ENCODE measurements at places on chromosomes 16 and 17.

DNA sequence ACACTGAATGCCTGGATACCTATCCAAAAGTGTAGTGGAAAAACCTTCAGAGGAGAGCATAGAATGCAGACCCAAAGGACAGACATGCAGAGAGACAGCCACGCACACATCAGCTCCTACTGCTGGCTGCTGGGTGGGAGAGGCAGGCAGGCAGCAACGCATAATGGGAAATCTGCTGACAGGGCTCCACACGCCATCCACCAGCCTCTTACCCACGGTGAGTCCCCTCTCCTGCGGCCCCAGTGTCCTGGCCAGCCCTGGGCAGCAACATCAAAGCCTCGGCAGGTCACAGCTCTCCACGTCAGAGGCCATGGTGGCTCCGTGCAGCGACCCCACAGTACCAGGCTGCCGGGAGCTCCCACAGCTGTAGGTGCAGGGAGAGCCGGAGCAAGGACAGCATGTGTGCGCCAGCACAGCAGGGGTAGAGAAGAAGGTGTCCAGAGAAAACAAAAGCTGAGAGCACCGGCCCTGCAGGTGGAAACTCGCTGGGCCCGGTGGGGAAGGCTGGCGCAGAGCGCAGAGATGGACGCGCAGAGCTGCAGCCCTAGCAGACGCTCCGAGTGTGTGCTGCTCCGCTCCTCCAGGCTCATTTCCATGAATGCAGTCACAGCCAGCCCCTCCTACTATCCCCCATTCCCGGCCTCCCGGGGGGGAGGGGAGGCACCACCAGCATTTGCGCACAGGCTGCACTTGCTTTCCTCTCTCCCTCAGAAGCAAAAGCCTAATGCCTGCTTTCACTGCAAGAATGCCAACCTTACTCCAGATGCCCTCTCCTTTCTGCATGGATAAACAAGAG lies 58.9 kb downstream of the CYTH1 start:
- DNase-seq: no peak

- no peak for DNase-seq
These were observed 20.1 kb downstream of the ZNF276 start for GRCh38 chr16:89741342-89742014.

GRCh38 chr17:3503285-3503684 lies 27.5 kb downstream of the ASPA start:
- DNase-seq: no peak

DNA sequence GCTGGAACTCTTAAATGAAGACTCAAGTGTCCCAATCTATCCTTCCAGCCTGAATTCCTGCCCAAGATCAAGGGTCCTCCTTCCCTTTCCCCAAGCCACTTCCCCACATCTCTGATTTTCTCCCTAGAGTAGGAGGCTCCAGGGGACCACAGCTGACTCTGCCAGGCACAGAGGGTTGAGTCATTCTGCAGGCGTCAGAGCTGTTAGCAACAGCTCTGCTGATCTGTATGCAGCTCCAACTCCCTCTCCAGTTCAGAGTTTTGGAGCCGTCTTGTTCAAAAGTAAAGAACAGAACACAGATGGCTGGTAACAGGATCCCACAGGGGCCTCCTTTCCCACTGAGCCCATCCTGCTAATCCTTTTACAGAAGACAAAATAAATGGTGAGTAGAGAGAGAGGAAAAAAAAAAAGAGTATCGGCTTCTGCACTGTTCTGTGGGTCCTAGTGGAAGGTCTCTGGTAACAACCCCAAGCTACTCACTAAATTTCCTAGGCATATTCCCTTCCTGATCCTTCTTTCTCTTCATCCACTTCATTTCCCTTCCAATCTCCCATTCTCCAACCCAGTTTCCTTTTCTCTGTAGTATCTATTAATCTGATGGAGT lies 13.4 kb upstream of the TAOK1 start:
- peak; percentile 70 for DNase-seq

GRCh38 chr16:50309156-50309526 lies 42.8 kb downstream of the ADCY7 start:
- no peak for DNase-seq

- peak; percentile 6 for DNase-seq
These were observed 3.5 kb upstream of the CNEP1R1 start for GRCh38 chr16:50021544-50021943.

DNA sequence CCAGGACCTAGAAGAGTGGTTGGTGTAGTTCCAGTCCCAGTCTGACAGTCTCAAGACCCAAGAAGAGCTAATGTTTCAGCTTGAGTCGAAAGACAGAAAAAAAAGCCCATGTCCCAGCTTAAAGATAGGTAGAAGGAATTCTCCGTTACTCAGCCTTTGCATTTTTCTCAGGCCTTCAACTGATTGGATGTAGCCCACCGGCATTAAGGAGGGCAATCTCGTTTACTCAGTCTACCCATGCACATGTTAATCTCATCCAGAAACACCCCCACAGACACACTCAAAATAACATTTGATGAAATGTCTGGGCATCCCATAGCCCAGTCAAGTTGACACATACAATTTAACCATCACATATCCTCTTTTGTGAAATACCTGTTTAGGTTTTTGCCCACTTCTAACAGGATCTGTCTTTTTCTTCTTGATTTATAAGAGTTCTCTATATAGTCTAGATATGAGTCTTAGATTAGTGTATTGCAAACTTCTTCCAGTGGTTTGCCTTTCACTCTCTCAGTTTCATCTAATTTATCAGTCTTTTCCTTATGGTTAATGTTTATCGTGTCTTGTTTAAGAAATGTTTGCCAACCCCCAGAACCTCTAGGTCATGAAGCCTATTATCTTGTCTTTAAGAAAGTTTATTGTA lies 7.6 kb upstream of the NUP93 start:
- DNase-seq: no peak
